CD14-positive monocyte (primary cell): ENCODE measurements at places on chromosomes 3 and 15. TPM values are rescaled to one million over a fixed set of nuclear protein-coding genes. Genes with fewer than 3 reads are reported as not detected.

The ETV5 gene
- polyA plus RNA-seq = 0.07 TPM

The CCR1 gene
- 304 TPM for polyA plus RNA-seq

The TTLL13 gene
- polyA plus RNA-seq = 0.08 and 0.13 TPM in 2 replicates

The CEP19 gene
- 0.64 and 1.7 TPM in 2 replicates for polyA plus RNA-seq

The ZPLD1 gene
- not detected for polyA plus RNA-seq

The PCNP gene
- 68.2 TPM for polyA plus RNA-seq

The CYP19A1 gene
- not detected for polyA plus RNA-seq

The UROC1 gene
- not detected for polyA plus RNA-seq

The EOMES gene
- 0.21 TPM for polyA plus RNA-seq

The ALDH1A2 gene
- polyA plus RNA-seq = 0.05 and 0.41 TPM in 2 replicates

The SCAMP5 gene
- not detected for polyA plus RNA-seq

The NEK11 gene
- polyA plus RNA-seq = 0.20 and 0.56 TPM in 2 replicates

The IL12A gene
- 0.33 and 0.67 TPM in 2 replicates for polyA plus RNA-seq
